K562 (cell line): ENCODE measurements at places on chromosomes 16 and 17.

- DNase-seq = no peak
Measured at GRCh38 chr17:81331527-81332043, 36.5 kb upstream of the SLC38A10 start.

DNA sequence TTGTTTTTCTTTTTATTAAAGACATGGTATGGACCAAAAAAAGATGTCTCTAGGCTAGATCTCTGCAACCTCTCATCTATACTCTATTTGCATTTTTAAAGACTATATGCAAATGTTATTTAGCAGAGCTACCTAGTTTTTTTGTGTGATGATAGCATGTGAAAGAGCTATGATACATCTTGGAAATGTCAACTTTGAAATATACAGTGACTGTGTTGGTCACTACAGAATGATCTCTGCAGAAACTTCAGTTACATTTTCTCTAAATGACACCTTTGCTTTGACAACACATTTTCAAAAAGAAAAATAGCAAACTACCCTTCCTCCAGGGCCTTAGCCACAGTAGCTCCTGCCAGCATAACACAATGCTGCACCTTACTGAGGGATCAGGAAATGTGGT, 86.6 kb downstream of the PRKCB start:
- DNase-seq = no peak

DNA sequence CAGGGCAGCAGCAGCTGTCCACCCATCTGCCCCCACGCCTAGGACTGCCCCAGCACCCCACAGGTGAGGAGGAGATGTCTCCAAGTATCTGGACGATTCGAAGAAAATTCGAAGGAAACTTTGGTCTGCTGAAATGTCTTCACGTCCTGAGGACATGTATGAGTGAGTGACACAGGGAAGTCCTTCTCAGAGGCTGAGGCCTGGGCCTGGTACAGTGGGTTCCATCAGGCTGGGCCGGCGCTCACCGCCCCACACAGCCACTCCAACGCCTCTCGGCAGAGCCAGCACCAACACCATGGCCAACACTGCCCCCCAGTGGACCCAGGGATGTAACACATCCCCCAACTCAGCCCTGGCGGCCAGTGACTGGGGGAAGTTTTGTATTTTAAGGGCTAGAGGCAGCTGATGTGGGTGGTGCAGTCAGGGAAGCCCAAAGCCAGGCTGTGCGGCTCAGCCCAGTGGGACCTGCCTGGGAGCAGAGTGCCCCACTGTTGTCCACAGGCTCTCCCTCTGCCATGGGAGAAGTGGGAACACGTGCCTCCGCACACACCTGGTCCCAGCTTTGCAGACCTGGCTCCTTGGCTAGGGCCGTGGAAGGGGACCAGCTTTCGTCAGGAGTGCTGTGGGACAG, 55.8 kb upstream of the FASN start:
- peak; percentile 85 for DNase-seq

DNA sequence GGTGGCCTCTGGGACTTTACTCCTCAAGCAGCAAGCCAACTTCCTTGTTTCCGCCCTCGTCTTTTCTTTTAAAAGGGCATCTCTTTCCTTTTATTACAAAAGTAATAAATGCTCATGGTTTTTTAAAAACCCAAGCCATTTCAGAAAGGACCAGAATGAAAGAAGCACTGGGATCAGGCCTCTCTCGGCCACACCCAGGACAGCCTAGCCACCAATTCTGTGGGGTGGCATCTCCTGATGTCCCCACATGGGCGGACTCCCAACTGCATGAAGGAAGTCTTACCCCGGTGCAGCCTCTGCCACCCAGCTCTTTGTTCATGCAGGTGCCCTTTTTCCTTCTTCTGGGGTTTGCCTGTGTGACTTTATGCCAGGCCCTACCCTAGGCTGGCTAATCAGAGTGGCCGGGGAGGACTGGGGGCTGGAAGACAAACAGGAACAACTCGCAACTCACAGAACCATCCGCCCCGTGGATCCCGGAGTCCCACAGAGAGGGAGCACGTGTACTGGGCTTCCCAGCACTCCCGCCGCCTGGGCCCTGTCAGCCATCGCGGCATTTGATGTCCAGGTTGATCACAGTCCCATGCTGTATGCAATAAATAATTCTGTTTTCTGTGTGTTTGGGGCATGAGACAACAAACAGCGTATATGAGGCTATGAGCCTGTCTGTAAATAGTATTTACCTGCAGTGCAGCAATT, 2.6 kb upstream of the RASD1 start:
- DNase-seq = no peak

- DNase-seq = no peak
Measured at GRCh38 chr17:31672161-31672819, 186.8 kb downstream of the COPRS start.

- DNase-seq = no peak
Measured at GRCh38 chr17:41394254-41394996, 3.0 kb downstream of the KRT31 start.

DNA sequence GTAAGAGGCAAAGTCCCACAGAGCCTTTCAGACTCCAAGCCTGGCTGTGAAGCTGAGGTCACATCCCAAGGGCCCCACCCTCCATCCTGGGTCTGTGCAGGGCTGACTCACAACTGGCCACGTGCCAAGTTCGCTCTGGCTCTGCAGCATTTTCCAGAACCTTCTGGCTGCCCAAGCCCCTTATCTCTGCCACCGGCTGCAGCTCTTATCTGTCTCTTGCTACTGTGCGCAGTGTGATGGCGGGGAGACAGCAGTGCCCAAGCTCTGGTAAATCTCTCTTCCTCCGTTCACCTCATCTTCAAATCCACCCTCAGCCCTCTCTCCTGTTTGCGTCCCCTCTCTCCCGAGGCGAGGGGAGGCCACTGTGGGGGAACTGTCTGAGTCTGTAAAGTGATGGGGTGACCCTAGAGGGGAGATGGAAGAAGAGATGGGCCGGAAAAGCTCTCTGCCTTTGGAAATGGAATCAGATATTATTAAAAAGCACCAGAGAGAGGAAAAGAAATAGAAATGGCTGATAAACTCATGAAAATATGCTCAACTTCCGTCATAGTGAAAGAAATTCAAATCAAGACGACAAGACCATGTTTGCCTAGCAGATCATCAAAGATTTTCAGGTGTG, 162.7 kb upstream of the CDC42EP4 start:
- peak; percentile 85 for DNase-seq

DNA sequence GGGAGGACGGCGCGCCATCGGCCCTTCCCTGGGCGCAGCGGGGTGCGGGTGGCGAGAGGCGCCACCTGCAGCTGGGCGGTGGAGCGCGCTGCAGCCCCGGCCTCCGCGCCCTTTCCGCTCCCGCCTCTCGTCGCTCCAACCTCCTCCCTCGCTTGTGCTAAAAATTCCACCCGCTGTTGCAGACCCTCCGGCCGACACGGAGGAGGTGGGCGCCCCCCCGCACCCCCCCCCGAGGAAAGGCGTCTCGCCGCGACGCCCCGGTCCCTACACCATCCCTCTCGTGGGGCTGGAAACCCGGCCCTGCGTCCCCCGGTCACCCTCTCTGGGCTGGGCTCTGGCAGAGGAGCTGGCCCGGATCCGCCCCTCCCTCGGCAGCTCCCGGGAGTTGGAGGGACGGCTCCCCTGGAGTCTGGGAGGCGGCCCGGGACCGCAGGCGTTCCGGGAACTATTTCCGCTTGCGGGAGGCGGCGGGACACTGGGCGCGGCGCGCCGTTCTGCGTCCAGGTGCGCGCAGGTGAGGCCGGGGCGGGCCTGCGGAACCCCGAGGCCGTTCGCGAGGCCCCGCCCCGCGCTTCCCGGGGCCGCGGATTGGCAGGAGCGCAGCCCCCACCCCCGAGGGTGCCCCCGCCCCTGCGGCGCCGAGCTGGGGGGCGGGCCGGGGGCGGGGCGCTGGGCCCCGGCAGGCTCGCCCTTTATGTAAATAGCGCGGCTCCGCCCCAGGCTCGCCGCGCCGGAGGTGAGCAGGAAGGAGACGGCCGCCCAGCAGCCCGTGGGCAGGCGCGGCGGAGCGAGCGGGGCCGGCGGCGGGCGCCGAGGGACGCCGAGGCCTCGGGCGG, at the start of gene LLGL2:
TSS of gene LLGL2 (plus strand) at position 728 of the 836 bp plus-strand sequence. CDS start 17,730 bp downstream, outside the sequence.
- peak; percentile 97 for DNase-seq

DNA sequence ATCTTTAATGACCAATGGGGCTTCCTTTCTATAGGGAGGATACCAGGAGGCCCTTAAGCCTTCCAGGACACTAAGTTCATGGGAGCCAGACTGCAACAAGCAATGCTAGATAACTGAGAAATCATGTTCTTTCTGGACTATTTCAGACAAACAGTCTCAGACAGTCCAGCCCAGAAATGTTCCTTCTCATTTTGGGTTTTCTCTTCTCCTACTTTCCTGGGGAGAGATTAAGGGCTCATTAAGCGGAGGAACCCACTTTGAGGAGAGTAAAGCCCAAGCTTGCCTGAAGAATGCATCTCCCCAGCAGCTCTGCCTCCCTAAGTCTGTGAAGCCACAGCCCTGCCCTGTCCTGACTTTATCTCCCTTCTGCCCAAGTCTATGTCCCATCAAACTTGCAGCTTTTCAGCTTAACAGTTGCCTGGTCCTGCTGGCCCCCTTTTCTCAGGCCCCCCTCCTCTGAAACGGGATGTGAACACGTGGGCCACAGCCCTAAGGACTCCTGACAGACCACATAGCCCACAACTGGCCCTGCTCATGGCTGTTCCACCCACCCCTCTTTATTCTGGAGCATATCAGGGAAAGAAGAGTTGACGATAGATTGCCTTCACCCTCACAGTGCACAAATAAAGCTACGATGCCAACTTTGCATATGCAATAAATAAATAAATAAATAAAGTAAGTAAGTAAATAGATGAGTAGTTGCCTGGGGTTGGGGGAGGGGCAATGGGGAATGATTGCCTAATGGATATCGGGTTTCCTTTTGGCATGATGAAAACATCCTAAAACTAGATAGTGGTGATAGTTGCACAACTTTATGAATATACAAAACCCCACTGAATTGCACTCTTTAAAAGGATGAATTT, 111.0 kb downstream of the N4BP1 start:
- no peak for DNase-seq

- DNase-seq = no peak
Measured at GRCh38 chr17:78725448-78726021, 56.5 kb downstream of the CYTH1 start.

GRCh38 chr16:82344157-82344556, 174.1 kb upstream of the MPHOSPH6 start:
- no peak for DNase-seq

DNA sequence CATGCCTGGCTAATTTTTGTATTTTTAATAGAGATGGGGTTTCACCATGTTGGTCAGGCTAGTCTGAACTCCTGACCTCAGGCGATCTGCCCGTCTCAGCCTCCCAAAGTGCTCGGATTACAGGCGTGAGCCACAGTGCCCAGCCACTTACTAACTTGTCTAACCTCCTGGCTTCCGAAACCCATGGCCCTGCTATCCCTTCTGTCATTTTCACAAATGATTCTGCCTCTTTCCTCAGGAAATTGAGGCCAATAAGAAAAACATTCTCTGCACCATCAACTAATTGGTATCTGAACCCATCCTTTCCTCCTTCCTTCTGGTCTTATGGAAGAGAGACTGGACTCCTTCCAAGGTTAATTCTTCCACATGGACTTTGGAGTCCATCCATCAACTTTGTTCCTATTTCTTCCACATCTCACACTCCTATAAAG, 27.9 kb upstream of the TNRC6A start:
- DNase-seq = no peak

- no peak for DNase-seq
Measured at GRCh38 chr16:68433316-68433715, 15.0 kb downstream of the SMPD3 start.

DNA sequence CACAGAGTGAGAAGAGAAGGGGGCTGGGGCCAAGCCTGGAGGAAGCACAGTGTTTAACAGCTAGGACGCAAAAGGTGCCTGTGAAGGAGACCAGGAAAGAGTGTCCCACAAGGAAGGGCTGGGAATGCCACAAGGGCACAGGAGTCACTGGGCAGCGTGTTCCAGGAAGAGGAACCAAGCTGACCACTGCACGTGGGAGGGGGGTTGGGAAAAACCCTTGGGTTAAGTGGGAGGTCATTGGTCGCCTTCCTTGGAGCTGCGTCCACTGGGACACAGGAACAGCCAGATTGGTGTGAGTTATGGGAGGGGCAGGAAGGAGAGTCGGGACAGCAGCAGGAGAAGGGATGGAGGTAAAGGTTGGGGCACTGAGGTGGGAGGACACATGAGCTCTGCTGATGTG, 12.9 kb downstream of the TTYH2 start:
- DNase-seq = no peak

GRCh38 chr16:88506723-88507122, 53.6 kb downstream of the ZFPM1 start:
- no peak for DNase-seq

GRCh38 chr16:23668873-23669272, 9.8 kb upstream of the PLK1 start:
- DNase-seq = no peak

DNA sequence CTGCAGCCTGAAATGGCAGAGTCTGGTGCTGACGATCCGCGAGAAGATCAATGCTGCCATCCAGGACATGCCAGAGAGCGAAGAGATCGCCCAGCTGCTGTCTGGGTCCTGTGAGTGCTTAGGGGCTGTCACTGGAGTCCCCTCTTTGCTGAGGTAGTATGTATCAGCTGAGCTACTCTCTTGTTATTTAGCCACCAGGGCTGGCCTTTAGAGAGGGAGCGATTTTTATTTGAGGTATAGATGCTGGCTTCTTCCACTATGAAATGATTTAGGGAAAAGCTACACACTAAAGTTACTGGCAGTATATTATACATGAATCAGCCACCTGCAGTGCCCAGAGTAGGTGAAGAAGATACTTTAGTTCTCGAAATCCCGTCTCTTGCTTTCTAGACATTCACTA, 2.6 kb downstream of the CDK5RAP3 start:
- no peak for DNase-seq

DNA sequence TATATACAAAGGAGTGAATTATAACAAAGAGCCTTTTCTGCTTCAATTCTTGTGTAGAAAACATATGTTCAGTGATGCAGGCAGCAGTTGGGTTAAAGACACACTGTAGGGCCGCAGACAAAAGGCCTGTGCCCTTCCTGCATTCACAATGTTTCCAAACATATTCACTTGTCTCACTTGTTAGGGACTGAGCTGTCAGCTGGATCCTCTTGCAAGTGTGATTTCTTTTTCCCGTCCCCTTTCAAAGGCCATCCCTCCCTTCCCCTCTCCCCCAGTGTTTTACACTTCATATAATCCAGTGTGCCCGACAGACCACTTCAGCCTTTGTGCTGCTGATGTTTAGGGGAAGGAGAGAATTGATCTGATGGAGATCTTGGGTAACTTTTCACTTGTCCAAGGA, 217.0 kb downstream of the FTO start:
- DNase-seq = no peak

- DNase-seq = no peak
Measured at GRCh38 chr17:72361892-72362291, 241.1 kb downstream of the SOX9 start.

DNA sequence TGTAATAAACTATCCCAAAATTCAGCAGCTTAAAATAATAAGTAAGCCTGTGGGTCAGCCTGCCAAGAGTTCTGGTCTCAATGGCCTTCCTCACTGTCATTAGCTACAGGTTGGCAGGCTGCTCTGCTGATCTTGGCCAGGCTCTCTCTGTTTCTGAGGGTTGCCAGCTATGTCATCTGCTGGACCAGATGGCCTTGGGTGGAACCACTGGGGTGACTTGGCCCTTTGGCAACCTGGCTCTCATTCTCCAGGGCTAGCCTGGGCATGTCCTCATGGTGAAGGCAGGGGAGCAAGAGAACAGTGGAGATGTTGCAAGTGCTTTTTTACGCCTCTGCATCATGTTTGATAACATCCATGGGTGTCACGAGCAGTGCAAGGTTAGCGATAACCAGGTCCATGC, 13.9 kb downstream of the ITGAM start:
- DNase-seq = peak; percentile 2

GRCh38 chr16:28876973-28877654, 1.2 kb upstream of the ATP2A1 start:
- no peak for DNase-seq
